CD4-positive, alpha-beta T cell treated with Interferon alpha-2 for 1 hour (primary cell): ENCODE measurements at places on chromosomes 1 and 21.

DNA sequence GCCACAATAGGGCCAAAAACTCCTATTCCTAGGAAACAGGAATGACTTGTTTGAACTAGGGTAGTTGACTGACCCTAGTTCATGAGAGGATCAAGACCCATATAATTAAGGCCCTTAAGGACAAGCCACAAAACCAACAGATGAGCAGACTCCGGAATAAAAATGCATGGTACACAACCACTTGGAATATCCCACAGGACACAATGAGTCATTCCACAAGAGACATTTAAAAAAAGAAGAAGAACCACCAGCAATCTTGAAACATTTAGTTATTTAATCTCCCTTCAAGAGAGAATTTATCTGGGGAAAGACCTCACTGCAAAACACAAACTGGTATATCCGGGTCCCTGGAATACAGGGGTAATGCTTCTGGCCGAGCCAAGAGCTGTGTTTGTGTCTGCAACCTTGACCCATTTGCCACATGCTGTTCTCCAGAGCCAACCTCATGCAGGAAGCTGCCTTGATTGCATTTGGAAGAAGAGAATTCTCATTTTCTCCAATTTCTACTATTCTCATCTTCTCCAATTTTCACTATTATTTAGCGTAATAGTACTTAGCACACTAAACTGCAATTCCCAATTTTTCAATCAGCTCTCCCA is 135.5 kb downstream of the TGFBR3 start:
- DNase-seq, result no peak

GRCh38 chr1:95033843-95034242 is 38.9 kb downstream of the ALG14 start:
- DNase-seq, result no peak

DNA sequence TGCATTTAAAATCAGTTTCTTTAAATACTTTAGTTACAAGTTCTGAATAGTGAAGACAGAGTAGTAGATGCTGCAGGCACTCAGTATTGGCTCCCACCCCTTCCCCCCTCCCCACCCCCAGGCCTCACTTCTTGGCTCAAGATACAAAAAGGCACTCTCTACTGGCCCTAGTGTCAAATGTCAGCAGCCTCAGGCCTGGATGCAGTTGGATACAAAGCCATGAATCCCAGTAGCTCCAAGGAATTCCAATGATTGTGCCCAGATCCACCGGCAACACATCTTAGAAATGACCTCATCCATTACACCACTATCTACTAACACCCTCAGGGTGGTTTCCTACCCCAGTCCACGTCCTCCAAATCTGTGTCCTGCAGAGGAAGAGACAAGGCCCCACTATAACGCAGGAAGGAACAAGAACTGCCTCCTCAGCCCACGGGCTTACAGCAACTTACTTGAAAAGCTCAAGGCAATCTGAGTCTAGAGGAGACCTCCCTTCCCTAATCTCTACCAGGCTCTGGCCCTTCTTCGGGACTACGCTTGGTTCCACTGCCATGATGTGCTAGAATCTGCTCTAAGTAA is 17.6 kb downstream of the ACADM start:
- DNase-seq, result no peak

GRCh38 chr1:18411820-18412641 is 68.7 kb upstream of the KLHDC7A start:
- no peak for DNase-seq

DNA sequence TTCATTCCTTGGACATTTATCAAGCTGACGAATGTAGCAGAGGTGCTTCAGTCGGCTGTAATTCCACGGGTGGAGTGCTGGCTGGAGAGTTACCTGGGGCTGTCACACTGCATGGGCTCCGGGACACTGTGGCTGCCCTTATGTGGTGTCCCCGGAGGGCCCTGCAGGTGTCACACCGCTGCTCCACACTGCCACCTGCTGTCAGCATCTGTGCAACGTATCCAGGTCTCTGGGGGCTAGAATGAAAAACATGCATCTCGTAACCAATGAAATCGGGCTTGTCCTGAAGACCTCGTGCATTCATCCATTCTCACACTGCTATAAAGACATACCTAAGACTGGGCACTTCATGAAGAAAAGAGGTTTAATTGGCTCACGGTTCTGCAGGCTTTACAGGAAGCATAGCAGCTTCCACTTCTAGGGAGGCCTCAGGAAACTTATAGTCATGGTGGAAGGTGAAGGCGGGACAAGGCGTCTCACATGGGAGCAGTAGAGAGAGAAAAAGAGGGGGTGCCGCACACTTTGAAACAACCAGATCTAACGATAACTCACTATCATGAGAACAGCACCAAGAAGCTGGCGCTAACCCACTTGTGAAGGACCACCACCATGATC is 46.7 kb upstream of the PCBP3 start:
- DNase-seq, result peak; percentile 85
